ENCODE measurements at places on chromosomes 2 and 18. TPM values are rescaled to one million over a fixed set of nuclear protein-coding genes. Genes with fewer than 3 reads are reported as not detected.

Gene AGXT
- 0.16 TPM for total RNA-seq

Gene KCNG2
- total RNA-seq, result 0.34 TPM

DNA sequence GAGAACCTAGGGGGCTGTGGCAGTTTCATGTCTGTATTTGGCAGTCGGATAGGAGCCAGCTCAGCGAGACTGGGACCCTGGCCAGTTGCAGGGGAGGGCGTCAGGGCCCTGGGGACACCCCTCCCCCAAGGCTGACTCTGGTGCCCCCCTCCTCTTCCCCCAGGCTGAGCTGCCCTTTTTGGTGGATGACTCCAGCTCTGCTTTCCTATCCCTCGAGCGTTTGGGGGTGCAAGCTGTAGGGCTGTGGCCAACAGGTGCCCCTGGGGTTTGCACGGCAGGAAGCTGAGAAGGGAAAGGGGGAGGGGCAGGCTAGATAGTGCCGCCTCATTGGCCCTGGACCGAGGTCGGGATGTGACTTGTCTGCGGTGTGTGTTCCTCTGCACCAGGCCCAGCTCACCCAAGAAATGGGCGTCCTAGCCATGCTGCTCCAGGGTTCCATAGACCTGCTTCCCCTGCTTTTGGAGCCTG, 26.4 kb downstream of the SPEG start:
- H3K27ac ChIP-seq, result no peak overlapping the region
- H3K4me1 ChIP-seq, result peaks cover 31% of the 10 kb centered on the region
- H3K4me3 ChIP-seq, result no peak overlapping the region
- H3K27me3 ChIP-seq, result no peaks in the 10 kb centered on the region

- H3K36me3 ChIP-seq, result peaks cover 19% of the 10 kb centered on the region
- no peak for DNase-seq
- no peaks in the 10 kb centered on the region for H3K27me3 ChIP-seq
- no peak overlapping the region for H3K4me3 ChIP-seq
- no peak overlapping the region for H3K27ac ChIP-seq
These were observed 42.1 kb downstream of the RAPH1 start for GRCh38 chr2:203492965-203493364.

Gene E2F6
- 16.0 TPM for total RNA-seq

Gene TFPI
- 10.2 TPM for total RNA-seq
